ENCODE measurements at places on chromosomes 2 and 18.

GRCh38 chr2:161625314-161625919, 1.2 kb downstream of the SLC4A10 start:
- DNase-seq, result no peak

DNA sequence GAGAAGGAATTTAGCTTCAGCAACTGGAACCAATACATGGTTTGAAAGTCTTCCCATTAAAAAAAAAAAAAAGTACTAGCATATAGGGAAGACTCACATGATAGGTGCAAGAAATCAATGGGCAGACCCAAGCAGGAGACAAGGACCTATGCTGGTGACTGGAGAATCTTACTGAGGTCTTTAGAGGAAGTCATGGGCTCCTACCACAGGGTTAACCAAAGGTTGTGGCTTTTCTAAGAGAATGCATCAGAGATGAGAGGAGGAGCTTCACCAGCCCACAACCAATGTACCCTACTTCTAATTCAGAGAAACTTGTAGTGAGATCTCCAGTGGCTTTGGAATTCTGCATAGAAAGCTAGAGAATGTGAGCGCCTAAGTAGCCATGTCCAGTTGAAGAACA, 207.4 kb downstream of the NCKAP5 start:
- DNase-seq, result no peak

DNA sequence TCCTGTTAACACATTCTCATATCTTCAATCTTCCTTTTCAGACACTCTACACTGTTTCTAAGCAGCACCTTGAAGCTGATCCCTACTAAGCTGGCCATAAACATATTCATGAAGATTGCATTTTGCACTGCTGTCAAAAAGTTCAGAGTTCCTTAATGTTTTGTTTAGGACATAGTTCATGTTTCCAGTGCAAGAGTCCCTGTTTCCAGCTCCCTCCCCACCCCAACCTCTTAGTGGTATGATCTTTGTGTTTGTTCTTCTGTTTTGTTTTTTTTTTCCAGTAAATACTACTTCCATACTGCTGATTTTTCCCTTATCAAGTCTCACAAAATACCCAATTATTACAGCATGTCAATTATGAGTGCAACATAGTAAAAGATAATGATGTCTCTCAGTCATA, 4.1 kb upstream of the SLC40A1 start:
- no peak for DNase-seq

- peak; percentile 35 for DNase-seq
Observed at GRCh38 chr2:161905389-161906046, 168.5 kb downstream of the DPP4 start.

DNA sequence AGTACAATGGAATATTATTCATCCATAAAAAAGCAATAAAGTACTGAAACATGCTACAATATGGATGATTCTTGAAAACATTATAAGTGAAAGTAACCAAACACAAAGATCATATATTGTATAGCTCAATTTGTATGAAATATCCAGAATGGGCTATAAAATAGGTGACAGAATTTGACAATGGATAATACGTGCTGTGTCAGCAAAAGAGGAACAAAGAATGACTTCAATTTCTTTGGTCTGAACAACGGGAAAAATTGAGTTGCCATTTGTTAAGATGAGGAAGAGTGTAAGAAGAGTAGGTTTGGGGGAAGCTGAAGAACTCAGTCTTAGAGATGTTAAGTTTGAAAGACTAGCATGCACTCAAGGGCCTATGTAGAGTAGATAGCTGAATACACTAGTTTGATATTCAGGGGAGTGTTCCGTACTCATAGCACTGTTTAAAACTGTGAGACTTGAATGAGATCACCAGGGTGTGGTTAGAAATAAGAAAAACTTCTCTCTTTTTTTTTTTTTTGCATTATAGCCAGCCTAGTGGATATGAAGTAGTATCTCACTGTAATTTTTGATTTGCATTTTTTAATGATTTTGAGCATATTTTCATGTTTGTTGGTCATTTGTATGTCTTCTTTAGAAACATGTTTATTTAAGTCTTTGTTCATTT, 213.6 kb downstream of the NR4A2 start:
- DNase-seq, result no peak

DNA sequence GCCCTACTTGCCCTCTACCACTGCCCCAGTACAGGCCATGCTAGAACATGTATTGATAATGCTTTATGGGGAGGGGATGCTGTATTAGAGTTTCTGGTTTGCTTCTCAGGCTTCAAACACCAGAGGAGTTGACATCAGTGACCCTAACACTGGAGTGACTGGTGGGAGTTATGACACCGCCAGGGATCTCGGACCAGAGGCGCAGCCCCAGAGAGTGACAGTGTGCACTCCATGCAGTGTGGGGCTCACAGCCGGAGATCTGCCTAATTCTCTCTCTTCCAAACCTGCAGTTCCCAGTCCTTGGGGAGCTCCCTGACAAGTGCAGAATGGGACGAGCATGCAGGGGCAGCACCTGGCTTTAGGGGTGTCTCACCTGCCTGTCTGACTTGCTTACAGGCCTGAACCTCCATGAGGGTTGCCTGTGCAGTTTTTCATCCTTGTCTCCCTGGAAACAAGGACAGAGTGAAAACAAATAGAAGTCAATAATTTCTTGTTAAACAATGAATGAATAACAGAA, 244.9 kb upstream of the MYT1L start:
- no peak for DNase-seq

- no peak for DNase-seq
Observed at GRCh38 chr2:20616341-20616871, 34.5 kb downstream of the HS1BP3 start.

DNA sequence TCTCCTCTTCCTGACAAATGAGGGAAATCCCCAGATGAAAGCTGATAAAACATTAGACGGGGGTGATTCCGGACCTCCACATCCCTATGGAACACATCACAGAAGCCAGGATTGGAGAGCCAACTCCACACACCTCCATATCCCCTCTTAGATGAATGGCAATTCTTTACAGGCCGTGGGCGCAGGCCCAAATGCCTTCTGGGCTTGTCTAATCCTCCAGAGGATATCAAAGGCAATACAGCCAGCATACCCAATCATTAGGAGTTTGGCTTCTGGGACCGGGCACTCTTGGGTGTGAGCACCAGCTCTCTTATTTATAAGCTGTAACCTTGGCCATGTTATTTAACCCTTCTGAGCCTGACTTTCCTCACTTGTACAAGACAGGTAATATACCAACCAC, 15.0 kb upstream of the CYP1B1 start:
- DNase-seq, result no peak

DNA sequence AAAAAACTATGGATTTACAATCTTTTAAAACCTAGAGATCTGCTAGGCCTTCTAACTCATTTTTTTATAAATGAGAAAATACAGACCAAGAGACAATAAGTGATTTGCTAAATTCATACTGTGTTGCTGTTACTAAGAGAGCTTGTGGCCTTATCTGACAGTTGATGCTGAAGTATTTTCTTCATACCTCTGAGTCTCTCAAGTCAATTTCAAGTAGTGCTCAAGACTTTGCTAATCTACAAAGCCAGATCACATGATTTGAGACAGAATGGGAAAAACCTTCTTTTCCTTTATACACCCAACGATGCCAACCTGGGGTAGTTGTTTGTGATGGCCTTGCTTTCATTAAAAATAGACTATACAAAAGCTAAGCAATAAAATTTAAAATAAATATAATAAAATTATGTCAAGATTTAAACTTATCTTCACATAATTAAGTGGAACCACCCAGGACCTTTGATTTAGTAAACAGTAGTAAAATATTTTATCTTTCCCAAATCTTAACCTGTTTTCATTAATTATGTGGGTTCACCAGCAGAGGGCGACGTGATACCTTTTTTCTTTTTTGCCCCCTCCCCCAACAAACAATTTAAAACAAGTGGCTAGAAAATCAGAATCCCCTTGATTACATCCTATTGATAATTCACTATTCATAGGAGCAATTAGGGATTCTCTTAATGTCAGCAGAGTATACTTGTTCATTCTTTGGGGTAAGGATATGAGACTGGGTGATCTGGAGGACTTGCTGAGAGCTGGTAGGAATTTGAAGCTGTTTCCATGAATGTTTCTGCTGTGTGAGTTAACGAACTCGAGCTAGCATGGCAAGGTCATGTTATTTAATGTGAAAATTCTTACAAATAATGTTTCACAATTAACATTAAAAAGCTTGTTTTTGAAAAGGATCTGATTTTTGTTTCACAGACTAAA, 49.6 kb upstream of the SLC5A7 start:
- no peak for DNase-seq

- no peak for DNase-seq
Observed at GRCh38 chr2:199480966-199481365, 23.2 kb upstream of the SATB2 start.

GRCh38 chr2:176585791-176586190, 316.5 kb downstream of the MTX2 start:
- DNase-seq, result no peak

DNA sequence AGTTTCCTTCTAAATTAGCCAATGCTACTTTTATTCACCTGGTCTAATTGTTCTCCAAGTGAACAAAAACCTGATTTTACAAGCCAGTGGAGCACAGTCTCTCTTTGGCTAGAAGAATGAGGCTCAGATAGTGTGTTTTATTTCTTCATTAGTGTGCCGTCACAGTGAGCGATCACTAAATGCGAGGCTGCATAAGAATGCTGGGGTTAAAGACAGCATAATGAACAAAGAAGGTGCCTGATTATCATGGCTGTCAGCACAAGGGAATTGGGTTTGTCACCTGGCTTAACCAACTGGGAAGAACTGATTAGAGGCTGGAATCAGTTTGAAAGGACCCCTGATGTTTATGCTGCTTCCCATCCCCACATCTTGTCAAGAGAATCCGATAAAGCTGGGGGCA, 76.4 kb downstream of the EPHA4 start:
- no peak for DNase-seq

GRCh38 chr2:6865346-6866274, at the start of gene CMPK2:
Gene CMPK2, minus strand, starts transcription at chr2:6865907. Its CDS starts 211 bp downstream, at chr2:6865696.
- peak; percentile 13 for DNase-seq

GRCh38 chr18:23138471-23138870, 3.2 kb downstream of the CABLES1 start:
- DNase-seq, result no peak

- DNase-seq, result no peak
Observed at GRCh38 chr2:219174146-219174545, 2.6 kb downstream of the CNPPD1 start.

GRCh38 chr2:232843834-232844233, 26.2 kb upstream of the SNORC start:
- no peak for DNase-seq

DNA sequence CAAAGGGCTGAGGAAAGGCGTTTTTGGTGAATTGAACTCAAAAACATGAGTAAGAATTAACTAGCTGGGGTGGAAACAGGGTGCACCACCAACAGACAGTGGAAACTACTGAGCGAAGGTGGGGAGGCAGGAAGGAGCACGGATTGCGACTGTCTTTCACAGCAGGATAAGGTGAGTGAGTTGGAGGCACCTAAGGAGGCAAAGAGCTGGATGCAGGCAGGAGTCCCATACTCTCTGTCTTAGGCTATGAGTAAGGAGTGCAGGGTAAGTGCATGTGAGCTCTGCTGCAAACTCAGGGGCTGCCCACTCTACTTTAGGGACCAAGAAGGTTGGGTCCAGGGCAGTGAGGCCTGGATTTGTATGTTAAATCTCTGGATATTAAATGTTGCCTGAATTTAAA, 333.1 kb upstream of the ZNF521 start:
- no peak for DNase-seq

DNA sequence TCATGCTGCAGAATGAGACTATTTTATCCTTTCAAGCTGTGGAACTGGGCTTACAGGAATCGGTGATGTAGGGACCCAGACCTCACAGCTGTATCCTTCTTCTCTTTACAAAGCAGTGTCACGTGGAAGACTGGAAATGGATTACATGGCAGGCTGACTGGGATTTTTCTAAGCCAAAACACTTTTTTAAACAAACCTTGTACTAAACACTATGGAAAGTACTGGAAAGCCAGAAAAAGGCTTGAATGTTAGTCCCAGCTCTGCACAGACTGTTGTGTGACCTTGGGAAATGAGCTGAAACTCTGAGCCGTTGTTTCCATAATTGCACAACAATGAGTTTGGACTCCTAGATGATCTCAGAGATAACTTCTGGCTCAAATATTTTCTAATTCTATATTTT, 7.6 kb upstream of the ADAM23 start:
- DNase-seq, result no peak

- no peak for DNase-seq
Observed at GRCh38 chr18:56386856-56387255, 251.5 kb downstream of the TXNL1 start.

DNA sequence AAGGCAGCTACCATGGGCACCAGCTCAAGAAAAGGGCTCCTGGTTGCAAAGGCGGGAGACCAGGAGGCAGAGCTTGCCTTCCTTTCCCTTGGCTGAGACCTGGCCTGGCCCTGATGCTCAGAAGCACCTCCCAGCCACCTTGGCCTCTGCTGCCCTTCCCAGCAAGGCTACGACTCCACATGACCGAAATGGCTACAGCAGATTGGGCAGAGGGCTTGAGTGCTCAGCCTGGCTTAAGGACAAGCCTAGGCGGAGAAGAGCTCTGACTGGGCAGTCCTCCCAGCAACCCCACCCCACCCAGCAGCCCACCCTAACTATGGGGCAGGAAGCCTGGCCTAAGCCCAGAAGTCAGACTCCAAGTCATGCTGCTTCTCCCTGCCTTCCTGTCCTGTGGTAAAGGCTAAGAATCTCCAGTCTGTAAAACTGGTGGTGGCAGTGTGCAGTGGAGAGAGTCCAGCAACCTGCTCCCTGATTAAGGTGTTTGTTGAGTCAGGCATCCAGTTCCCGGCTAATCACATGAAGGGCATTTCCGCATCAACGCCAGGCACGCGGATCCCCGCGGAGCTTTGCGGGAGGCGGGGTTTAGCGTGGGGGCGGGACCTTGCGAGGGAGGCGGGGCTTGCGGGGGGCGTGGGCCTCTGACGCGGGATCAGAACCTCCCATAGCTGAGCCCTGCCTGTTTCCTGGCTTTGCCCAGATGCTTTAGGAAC, 256.0 kb downstream of the BCL11A start:
- DNase-seq, result no peak

DNA sequence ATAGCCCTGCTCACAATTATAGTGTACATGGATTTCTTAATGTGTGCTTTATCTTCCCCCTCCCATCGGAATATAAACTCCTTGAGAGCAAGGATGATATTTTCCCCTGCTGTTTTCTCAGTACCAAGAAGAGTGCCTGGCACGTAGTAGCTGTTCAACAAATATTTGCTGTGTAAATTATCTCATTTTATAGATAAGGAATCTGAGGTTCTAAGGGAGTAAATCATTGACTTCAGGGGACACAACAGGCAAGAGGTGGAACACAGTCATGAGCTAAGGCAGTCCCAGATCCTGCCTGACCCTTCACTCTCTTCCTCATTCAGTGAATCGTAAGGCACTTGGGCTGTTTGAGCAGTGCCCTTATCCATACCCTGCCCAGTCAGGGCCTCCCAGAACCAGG, 187.3 kb upstream of the TNP1 start:
- no peak for DNase-seq

GRCh38 chr2:74427551-74427950, 6.0 kb downstream of the WDR54 start:
- no peak for DNase-seq

- no peak for DNase-seq
Observed at GRCh38 chr18:61735564-61736102, 157.2 kb downstream of the RNF152 start.

DNA sequence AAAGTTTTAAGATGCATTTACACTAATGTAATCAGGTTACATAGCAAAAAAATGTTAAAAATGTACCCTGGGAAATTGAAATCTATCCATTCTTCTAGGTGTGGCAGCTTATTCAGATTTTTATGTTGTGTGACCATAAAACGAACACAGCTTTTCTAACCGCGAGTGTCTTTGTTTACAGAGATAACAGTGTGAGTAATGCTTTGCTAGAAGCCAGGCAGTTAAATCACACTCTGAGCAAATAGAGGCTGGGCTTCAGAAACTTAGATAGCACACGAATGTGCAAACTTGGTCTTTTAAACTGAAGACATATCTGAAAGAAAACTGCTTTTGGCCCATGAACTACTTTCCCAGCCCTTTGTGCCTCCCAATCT, 116.1 kb downstream of the SPTBN1 start:
- DNase-seq, result no peak

All from stromal cell of bone marrow (primary cell).